ENCODE measurements at places on chromosomes 2 and 18. TPM values are rescaled to one million over a fixed set of nuclear protein-coding genes. Genes with fewer than 3 reads are reported as not detected.

The CRYGC gene
- not detected for total RNA-seq

The MGAT4A gene
- not detected for total RNA-seq

DNA sequence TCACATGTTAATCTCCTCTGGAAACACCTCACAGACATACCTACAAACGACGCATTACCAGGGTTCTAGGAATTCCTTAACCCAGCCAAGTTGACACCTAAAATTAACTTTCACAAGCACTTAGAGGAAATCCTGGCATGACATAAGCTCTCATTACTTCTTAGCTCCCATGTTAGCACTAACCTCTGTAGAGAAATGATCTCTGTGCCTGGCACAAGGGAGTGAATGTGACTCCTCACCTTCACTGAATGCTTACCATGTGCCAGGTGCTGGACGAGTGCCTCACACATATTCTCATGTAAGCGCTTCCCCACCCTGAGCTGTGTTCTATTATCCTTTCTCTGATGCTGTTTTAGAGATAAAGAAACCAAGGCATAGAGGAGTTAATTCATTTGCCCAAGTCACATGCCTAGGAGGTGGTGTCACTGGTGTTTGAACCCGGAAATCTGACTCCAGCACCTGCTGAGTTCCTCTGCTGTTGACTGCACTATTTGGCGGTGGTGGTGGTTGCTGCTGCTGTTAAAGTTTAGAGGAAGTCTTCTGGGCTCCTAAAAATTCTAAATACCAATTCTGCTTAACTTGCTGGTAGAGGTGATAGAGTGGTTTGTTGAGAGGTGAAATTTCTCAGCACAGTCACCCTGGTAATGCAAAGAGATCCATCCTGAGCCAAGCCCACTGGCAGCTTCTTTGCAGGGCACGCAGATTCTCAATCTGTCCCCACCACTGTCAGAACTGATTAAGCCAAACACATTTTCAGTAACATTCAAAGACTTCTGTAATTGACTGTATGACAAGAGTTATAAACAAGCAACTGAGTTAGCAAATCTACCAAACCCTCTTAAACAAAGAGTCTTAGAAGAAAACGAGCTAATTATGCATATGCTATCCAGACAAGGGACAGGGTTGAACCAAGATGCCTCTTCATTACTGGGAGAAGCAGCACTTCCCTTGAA is 200.3 kb downstream of the CMPK2 start:
- DNase-seq, result no peak

- no peak for DNase-seq
Measured at GRCh38 chr18:13137670-13138419, 80.7 kb upstream of the LDLRAD4 start.

DNA sequence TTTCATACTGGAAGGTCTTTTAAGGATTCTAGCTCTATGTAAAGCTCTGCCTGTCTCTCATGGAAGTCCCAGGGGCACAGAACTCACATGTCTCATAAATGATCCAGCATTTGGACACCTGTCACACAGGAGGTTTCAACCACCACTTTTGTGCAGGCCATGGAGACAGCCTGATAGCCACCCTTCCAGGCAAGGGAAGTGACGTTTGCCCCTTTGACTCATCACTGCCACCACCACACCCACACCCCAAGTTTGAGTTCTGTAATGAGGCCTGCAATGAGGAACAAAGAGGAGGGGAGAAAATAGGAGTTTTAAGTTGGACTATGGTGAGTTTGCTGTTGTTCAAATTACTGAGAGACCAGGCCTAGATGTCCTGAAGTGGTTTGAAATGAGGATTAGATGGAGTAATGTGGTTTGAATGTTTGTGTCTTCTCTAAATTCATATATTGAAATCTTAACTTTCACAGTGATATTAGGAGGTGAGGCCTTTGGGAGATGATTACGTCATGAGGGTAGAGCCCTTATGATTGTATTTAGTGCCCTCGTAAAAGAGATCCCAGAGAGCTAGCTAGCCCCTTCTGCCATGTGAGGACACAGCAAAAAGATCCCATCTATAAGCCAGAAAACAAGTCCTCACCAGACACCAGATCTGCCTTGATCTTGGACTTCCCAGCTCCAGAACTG is 175.3 kb upstream of the EPHA4 start:
- DNase-seq, result no peak

GRCh38 chr2:88871336-88871735 is 179.9 kb downstream of the RPIA start:
- no peak for DNase-seq
